Stimulated activated CD4-positive, alpha-beta T cell treated with anti-CD3 and anti-CD28 coated beads, TNF-alpha, amount 100 ng/mL, for 24 hours (primary cell): ENCODE measurements at places on chromosomes 7 and 10.
A peak's percentile ranks its signal among the peaks of the same experiment; 100 is the strongest.

- no peak for DNase-seq
Observed at GRCh38 chr7:33904681-33905388, 504 bp upstream of the BMPER start.

- DNase-seq: no peak
Observed at GRCh38 chr10:53003094-53003493, 230.5 kb upstream of the MBL2 start.

GRCh38 chr10:76411729-76412435 lies 980.5 kb downstream of the LRMDA start:
- DNase-seq: no peak

DNA sequence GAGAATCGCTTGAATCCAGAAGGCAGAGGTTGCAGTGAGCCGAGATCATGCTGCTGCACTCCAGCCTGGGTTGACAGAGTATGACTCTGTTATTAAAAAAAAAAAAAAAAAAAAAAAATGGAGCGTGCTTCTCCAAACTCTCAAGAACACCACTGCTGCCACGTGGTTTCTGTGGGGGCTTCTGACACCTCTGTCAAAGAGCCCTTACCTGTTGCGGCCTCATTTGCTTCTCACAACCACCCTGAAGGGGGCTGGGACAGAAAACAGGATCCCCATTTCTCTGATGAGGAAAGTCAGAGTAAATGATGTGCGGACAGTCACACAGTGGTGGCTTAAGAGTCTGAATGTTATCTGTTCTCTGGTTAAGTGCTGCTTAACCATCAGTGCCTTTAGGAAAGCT lies 95.3 kb downstream of the RNF216 start:
- no peak for DNase-seq

DNA sequence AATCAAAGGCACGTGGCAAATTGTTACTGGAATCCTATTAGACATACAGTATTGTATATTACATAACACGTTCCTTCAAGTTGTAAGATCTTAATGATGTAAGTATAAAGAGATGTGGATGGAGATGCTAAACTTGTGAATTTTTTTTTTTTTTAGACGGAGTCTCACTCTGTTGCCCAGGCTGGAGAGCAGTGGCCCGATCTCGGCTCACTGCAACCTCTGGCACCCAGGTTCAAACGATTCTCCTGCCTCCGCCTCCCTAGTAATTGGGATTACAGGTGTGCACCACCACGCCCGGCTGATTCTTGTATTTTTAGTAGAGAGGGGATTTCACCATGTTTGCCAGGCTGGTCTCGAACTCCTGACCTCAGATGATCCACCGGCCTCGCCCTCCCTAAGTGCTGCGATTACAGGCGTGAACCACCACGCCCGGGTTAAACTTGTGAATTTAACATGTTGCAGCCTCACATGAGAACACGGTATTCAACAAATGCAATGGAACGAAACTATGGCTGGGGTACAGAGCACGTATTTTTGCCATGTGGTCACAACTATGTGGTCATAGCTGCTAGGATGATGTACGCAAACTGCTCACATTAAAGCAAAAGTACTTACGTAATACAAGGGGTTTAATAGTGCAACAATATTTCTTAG lies 818 bp upstream of the SUPV3L1 start:
- no peak for DNase-seq

- DNase-seq: no peak
Observed at GRCh38 chr10:76175533-76176165, 744.2 kb downstream of the LRMDA start.

- DNase-seq: no peak
Observed at GRCh38 chr10:69367469-69367868, 49.2 kb downstream of the TACR2 start.

- DNase-seq: no peak
Observed at GRCh38 chr10:125006921-125007426, 65.1 kb downstream of the ZRANB1 start.

DNA sequence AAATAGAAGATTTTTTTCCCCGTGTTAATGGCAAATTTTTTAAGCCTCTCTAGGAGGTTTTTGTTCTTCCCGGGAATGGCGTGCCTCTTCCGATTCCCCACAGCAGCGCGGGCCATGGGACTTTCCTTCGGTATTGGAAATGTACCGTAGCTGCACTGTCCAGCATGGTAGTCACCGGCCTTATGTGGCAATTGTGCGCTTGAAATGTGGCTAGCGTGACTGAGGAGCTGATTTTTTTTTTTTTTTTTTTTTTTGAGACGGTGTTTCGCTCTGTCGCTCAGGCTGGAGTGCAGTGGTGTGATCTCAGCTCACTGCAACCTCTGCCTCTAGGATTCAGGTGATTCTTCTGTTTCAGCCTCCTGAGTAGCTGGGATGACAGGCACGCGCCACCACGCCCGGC lies 938 bp upstream of the TCTN3 start:
- DNase-seq: no peak

DNA sequence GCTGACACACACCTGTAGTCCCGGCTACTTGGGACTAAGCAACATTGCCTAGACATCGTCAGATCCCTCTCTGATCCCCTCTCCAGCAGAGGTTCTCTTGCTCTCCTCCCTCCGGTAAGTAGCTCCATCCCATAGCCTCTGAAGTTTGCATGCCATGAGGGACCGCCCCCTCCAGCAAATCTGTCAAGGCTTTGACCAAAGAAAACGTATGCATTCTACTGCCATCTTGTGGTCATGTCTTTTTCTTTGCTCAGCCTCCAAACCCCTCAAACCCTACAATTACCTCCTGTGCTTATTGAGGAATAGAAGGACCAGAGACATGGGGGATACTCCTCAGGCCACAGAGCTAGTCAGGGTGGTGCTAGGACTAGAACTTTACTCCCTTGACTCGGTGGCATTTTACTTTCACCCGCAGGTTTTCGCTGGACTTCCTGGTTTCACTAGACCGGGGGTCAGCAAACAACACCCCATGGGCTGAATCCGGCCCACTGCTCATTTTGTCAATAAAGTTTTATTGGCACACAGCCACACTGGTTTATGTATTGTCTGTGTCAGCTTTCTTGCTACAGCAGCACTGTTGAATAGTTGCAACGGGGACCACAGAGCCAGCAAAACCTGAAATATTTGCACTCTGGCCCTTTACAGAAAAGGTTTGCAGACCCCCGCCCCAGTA lies 202.6 kb upstream of the FOXK1 start:
- no peak for DNase-seq

- DNase-seq: no peak
Observed at GRCh38 chr10:51620131-51620530, 79.3 kb downstream of the CSTF2T start.

- DNase-seq: no peak
Observed at GRCh38 chr10:24153537-24153936, 55.4 kb upstream of the KIAA1217 start.

- DNase-seq: no peak
Observed at GRCh38 chr10:49273626-49274025, 25.3 kb upstream of the C10orf71 start.

GRCh38 chr10:15333909-15334649 lies 37.0 kb downstream of the FAM171A1 start:
- no peak for DNase-seq

DNA sequence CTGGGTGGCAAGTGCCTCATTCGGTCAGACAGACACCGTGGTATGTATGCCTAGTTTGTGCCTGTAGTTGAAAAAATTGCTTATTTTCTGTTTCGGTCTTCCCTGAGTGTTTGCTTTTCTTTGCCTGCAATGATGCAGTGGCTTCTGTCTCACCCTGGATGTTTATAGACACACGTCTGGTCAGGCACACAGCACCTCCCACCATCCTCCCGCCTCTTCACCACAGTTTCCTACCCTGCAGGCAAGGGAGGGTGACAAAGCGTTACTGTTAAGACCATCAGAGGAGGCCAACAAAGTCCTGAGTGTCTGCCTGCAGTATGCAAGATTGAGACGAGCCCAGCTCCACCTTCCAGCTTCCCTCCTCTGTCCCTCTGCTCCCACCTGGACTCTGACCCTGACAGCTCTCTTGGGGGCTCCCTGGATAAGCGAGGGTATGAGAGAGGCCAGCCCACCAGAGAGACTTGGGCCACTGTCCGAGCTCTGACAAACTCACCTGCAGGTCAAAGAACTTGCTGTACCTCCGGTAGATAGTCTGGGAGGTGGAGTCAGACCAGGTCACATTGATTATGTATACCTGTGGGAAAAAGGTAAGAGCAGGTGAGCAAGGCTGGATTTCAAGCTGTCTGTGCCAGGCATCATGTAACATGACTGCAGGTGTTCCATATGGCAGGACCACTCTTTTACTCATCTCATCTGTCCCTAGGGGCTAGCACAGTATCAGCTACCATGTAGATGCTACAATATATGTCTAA lies 54.4 kb downstream of the SH3PXD2A start:
- no peak for DNase-seq

GRCh38 chr7:14196555-14196954 lies 207.1 kb upstream of the ETV1 start:
- no peak for DNase-seq

DNA sequence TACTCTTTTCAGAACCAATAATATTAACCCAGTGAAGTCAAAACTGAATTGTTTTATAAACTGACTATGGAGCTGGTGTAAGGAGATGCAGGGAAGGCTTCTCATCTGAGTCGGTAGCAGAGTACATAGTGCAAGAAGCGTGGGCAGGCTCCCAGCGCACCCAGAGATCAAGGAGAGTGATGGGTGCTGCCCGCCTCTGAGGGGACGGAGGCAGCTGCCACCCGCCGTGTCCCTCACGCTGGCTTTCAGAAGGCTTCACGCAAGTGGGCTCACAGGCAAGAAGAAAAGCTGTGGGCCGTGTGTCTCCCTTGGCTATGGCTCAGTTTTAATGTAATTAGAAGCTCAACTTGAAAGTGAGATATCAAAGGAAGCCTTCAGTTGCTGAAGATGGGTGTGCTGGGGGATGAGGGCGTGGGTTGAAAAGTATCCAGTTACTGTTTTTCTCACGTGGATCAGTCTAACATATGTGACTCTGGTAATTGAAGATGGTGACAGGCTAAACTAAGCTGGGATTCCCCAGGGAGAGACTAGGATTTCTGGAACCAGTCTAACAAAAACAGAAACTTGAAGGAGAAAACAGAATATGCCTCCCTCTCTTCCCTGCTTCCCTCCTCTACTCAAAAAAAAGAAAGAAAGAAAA lies 159.9 kb downstream of the MGMT start:
- no peak for DNase-seq

GRCh38 chr7:83476511-83477050 lies 172.4 kb downstream of the SEMA3E start:
- DNase-seq: no peak

- DNase-seq: no peak
Observed at GRCh38 chr7:47513741-47514241, 68.1 kb downstream of the TNS3 start.

DNA sequence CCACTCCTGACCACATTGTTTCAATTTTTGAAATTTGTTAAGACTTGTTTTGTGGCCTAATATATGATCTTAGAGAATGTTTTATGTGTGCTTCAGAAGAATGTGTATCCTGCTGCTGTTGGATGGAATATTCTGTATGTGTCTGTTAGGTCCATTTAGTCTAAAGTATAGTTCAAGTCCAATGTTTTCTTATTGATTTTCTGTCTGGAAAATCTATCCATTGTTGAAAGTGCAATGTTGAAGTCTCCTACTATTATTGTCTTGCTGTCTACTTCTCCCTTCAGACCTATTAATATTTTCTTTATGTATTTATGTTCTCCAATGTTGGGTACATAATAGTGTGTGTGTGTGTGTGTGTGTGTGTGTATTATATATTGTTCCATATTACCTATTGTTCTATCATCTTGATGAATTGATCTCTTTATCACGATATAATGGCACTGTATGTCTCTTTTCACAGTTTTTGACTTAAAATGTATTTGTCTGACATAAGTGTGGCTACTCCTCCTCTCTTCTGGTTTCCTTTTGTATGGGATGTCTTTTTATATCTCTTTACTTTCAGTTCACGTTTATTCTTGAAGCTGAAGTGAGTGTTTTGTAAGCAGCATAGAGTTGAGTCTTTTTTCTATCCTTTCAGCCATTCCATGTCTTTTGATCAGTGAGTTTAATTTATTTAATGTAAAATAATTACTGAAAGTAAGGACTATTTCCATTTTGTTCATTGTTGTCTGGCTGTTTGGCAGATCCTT lies 61.3 kb downstream of the AKR1D1 start:
- DNase-seq: no peak

- DNase-seq: no peak
Observed at GRCh38 chr7:128910569-128910945, at the start of gene KCP. Gene KCP, minus strand, starts transcription at chr7:128910709. Its CDS starts 33 bp downstream, at chr7:128910676.

DNA sequence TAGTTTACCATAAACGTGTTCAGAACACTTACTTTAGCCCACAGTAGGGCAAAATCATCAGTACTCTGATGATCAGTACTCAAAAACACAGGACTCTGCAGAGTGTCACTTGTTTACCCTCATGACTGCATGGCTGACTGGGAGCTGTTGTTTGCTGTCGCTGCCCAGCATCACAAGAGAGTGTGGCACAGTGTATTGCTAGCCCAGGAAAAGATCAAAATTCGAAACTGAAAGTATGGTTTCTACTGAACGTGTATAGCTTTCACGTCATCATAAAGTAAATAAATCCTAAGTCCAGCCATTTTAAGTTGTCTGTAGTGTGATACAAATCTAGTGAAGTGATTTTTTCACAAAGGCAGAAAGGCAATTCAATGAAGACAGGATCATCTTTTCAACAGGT lies 184.6 kb downstream of the RAMP3 start:
- no peak for DNase-seq

- no peak for DNase-seq
Observed at GRCh38 chr7:4080954-4081353, 601.1 kb upstream of the FOXK1 start.

GRCh38 chr7:87581723-87582122 lies 19.0 kb downstream of the ABCB1 start:
- no peak for DNase-seq

GRCh38 chr7:962401-963081 lies 8.1 kb upstream of the ADAP1 start:
- DNase-seq: no peak

DNA sequence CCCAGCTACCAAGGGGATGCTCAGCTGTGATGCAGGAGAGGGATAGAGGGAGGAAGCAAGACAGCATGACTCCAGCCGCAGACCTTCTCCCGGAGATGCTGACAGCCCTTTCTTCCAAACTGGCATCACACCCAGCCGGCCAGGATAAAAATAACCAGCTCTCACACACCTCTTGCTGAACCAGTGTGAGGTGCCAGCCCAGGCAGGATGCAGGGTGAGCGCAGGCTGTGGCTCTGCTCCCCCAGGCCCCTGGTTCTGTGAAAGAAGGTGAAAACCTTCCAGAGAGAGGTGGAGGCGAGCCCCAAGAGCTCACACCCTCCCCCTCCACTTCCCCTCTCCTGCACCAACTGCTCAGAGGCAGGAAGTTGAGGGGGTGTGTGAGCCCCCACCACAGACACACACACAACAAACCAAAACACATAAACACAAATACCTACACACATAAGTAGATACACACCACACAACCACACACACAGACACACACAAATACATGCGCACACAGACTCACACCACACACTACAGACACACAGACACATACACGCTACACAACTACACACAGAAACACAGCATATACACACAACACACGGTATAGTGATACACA lies 4.0 kb downstream of the GPR15LG start:
- DNase-seq: peak; percentile 11

GRCh38 chr7:28858206-28858605 lies 99.9 kb downstream of the TRIL start:
- DNase-seq: no peak
